ENCODE measurements at places on chromosomes 7 and 10. TPM values are rescaled to one million over a fixed set of nuclear protein-coding genes. Genes with fewer than 3 reads are reported as not detected.

NPTX2 gene
- total RNA-seq, result not detected

GRCh38 chr7:107785926-107786325 lies 17.1 kb downstream of the SLC26A3 start:
- DNase-seq, result no peak

- peak; percentile 93 for DNase-seq
Measured at GRCh38 chr7:1912593-1913465, 242.8 kb downstream of the ELFN1 start.

- no peak for DNase-seq
Measured at GRCh38 chr10:816958-817357, 114.5 kb downstream of the LARP4B start.

CDH23 gene
- total RNA-seq, result not detected

- no peak for DNase-seq
Measured at GRCh38 chr7:35437619-35438275, 183.8 kb upstream of the TBX20 start.

GRCh38 chr10:93126483-93127052 lies 52.9 kb downstream of the CYP26A1 start:
- no peak for DNase-seq

- no peak for DNase-seq
Measured at GRCh38 chr7:29619848-29620555, 56.4 kb downstream of the PRR15 start.

BTBD16 gene
- not detected for total RNA-seq

DNA sequence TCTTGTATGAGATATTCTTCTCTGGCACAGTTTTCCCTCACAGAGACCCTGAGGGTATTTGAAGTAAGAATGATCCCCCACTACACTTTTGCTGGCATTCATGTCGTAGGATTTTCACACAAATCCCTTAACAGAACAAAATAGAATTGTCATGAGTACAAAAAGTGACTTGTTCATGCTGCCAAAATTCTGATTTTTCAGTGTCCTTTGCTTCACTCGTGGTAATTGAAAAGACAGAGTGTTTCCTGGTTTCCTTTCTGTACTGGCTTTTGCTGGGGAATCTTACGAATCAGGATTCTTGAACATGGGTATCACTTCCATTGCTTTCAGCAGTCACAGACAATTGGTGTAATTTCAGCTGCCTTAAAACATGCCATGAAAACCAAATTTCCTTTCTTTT lies 756.3 kb downstream of the REEP3 start:
- DNase-seq, result no peak

- no peak for DNase-seq
Measured at GRCh38 chr10:4018054-4018511, 233.1 kb upstream of the KLF6 start.

DNA sequence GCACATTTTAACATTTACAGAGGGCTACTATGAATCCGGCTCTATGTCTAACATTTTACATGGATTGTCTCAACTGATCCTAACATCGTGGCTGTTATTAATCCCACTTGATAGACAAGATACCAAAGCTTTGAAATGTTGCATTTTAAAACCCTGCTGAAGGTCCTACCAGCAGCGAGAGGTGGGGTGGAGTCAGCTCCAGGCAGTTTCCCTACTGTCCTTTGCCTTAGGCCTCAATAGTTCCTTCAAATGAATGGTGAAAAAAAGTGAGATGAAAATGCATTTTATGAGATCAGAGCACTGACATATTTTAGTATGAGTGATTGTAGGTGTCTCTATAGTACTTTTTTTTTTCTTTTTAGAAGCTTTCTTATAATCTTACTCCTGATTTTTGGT lies 26.6 kb downstream of the BAIAP2L1 start:
- no peak for DNase-seq

- no peak for DNase-seq
Measured at GRCh38 chr7:55366461-55367070, 1.4 kb downstream of the LANCL2 start.

OR13A1 gene
- not detected for total RNA-seq

SPAM1 gene
- total RNA-seq, result not detected

GRCh38 chr7:28190077-28190710 lies 9.6 kb upstream of the JAZF1 start:
- DNase-seq, result no peak

DNA sequence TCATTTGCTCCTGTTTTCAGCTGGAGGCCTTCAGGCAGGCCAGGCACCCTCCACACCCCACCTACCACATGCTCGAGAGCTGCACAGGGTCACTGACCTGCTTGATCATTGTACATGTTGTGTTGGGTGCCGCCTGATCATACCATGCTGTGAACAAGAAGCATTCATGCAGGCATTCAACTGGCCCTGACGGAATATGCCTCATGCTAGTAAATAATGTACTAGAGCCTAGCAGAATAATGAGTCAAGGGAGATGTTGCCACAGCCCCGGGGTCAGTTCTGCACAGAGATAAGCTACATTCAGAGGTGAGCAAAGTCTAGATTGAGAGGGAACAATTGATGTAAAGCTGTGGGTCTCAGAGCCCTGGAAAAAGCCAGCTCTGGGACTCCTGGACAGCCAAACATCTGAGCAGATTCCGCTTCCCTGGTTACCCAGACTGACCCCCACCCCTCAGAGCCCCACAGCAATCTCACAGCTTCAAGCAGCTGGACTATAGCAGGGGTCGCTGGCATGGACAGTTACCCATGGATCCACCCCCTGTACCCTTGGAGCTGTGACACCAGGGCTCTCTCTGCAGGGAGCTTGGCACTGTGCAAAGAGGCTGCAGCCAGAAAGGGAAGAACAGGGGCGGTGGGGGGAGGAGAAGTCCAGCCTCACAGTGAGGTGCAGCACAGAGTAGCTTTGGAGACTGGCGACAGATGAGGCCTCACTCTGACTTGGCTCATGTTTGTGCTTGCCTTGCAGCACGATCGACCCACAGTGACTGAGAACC lies 86.6 kb downstream of the FRMPD2 start:
- no peak for DNase-seq

DNA sequence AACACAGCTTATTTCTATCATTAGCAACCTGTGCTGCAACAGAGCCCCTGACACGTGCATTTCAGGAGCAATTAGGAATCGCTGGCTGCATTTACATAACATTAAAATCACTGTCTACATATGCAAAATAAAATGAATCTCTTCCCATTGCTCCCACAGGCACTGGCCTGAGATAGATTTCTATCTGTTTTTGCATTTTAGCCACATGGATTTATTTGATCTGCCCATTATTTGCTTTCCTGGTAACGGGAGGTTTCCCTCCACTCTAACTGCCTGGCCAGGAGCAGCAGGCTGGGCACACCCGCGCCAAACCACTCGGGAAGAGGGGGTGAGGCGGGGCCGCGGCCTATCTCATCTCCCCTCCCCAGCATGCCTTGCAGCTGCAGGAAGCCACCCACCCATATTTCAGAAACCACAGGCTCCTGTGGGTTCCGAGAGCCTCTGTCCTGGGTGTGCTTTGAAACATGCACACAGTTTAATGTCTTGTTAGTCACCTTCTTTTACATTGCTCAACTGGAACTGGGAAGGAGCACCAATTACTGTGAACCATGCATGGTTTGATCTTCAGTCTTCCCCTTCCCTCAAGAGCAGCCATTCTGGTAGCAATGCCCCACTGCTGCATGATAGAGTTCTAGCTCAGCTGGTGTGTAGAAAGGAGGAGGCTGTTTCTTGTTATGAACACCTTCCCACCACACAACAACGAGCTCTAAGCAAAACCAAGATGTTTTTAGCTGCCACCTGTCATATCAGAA lies 37.7 kb upstream of the IKZF1 start:
- no peak for DNase-seq

PLAC9 gene
- 3.9 TPM for total RNA-seq

LRRC61 gene
- total RNA-seq, result not detected

DNA sequence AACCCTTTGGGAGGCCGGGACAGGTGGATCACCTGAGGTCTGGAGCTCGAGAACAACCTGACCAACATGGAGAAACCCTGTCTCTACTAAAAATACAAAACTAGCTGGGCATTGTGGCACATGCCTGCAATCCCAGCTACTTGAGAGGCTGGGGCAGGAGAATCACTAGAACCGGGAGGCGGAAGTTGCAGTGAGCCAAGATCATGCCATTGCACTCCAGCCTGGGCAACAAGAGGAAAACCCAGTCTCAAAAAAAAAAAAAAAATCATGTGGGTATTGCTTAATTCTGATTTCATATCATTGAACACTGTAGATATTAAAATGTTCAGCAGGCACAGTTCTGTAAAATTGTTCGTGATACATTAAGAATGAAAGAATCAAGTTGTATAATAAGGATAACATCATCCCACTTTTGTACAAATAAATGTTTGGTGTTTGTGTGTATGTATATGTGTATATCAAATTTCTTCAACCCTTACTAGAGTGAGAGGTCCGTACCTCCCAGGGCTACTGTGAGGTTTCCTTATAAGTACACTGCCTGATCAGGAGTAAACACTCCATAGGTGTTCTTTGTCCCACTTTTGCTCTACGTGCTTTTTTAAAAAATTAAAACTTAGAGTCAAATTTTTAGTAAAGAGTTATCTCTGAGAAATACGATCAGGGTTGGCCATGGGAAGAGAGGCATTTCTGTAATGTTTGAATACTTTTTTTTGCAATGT lies 31.7 kb downstream of the PLEKHS1 start:
- no peak for DNase-seq

ZNF800 gene
- 31.4 TPM for total RNA-seq

DNA sequence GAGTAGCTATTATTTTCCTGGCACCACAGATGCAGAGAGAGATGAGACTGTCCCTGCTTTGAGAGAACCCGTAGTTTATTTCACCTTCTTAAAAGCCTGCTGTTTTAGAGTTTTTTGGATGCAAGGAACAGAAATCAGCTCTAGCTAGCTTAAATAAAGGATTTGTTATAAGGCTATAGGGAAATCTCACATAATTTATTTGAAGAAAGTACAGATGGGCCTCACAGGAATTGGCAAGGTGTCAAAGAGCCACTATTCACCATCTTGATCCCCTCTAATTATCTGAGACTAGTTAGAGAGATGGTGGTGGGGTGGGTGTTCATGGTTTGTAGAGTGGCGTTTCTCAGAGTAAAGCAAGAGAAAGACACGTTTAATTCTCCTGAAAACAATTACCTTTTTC lies 7.3 kb downstream of the KMT2E start:
- no peak for DNase-seq

ANKRD30A gene
- not detected for total RNA-seq

DNA sequence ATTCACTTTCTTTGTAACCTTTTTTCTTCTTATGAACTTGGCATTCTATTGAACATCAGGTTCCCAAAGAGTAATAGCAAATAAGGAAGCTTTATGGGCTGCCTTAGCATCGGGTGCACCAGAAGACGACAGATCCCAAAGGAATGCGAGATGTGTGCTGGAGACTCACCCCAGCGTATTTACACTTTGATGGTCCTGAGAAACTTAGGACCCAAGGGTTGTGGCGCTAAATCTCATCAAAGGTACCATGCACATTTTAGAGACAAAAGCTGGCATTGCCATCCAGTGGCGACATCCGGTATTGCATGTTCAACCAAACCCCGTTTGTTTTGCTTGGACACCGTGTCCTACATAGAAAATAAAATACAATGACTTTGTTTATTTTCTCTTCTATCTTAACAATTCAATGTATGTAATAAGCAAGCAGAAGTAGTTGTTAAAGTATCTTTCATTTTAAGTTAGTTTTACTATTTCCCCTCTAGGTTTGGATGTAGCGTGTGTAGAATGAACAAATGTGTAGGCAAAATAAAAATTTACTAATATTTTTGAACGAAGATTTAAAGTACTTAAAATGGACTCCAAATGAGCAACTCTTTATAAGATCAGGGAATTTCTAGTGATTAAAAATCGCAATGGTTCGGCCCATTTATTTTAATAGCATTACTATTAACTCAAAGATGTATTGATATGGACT lies 1154.8 kb downstream of the GATA3 start:
- DNase-seq, result peak; percentile 32

DNA sequence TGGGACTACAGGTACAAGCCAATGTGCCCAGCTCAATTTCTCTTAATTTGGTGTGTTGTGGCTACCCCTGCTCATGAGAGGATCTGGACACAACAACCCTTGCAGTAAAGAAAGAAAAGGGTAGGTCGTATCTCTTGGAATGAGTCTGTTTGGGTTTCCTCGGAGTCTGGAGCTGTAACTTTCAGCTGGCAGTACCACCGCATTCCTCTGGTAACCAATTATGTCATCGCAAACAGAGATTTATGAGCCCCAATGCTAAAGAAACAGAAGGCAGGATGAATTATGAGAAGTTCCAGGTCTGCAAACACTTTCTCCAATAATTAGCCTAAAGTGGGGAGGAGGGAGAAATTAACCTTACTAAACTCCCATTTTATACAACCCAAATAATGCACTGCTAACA lies 186.6 kb upstream of the NRP1 start:
- DNase-seq, result no peak

DNA sequence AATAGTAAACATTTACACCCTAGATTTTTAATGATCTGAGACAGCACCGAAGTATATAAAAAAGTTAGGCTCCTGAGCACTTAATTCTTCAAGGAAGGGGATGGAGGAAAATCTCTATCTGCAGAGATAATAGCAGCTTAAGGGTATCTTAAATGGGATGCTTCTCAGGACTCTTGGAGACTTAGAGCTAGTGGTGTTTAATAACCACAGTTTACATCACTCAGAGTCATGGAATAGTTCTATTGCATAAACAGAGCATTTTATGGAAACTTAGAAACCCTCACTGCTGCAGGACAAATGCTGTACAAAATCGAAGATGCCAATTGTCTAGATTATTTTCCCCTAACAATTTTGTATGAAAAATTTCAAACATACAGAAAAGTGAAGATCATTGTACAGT lies 398.9 kb upstream of the GALNT17 start:
- DNase-seq, result no peak

- DNase-seq, result no peak
Measured at GRCh38 chr10:22414146-22414545, 68.8 kb downstream of the SPAG6 start.

GRCh38 chr7:33459340-33459751 lies 330.0 kb downstream of the BBS9 start:
- DNase-seq, result peak; percentile 55

GRCh38 chr7:108017776-108018151 lies 14.8 kb upstream of the LAMB1 start:
- no peak for DNase-seq

GRCh38 chr10:101050208-101051069 lies 11.3 kb upstream of the KAZALD1 start:
- DNase-seq, result peak; percentile 30

All from HFFc6 (cell line).